Heart right ventricle (tissue), 16 donors: ENCODE measurements at places on chromosomes 16 and 17. TPM values are rescaled to one million over a fixed set of nuclear protein-coding genes. Genes with fewer than 3 reads are reported as not detected.

DNA sequence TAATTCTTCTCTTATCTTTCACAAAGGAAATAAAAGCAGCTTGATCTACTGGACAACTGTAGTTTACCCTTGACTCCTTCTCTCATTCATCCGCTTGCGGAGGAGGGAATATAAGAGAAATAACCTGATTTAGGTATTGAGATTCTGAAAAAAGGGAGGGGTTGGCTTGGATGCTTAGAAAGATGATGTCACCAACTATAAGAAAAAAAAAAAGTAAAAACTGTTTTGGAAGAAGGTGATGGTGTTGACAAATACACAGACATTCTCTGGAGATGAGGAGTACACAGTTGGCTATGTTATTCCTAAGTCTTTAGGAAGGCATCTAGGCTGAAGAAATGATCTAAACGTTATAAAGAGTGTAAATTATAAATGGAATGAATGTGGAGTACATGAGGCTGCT, 103.3 kb downstream of the TMEM114 start:
- H3K4me3 ChIP-seq, result no peak overlapping the region
- H3K27me3 ChIP-seq, result peaks cover 19% of the 10 kb centered on the region
- H3K4me1 ChIP-seq, result no peaks in the 10 kb centered on the region
- DNase-seq, result no peak

GRCh38 chr17:42118545-42118944, 2.6 kb downstream of the KAT2A start:
- DNase-seq, result no peak
- no peak overlapping the region for H3K27ac ChIP-seq
- H3K27me3 ChIP-seq, result no peaks in the 10 kb centered on the region
- H3K4me1 ChIP-seq, result peaks cover 18% of the 10 kb centered on the region
- H3K4me3 ChIP-seq, result no peak overlapping the region
- H3K36me3 ChIP-seq, result no peaks in the 10 kb centered on the region

GRCh38 chr16:69166221-69166833, 20.6 kb upstream of the SNTB2 start:
- H3K36me3 ChIP-seq, result peaks cover 3% of the 10 kb centered on the region
- no peak for DNase-seq
- no peaks in the 10 kb centered on the region for H3K27me3 ChIP-seq
- no peak overlapping the region for H3K27ac ChIP-seq
- H3K4me1 ChIP-seq, result no peaks in the 10 kb centered on the region

- DNase-seq, result no peak
- no peaks in the 10 kb centered on the region for H3K4me1 ChIP-seq
- H3K27ac ChIP-seq, result no peak overlapping the region
- H3K36me3 ChIP-seq, result no peaks in the 10 kb centered on the region
- no peaks in the 10 kb centered on the region for H3K27me3 ChIP-seq
These were observed 8.3 kb upstream of the SPNS3 start for GRCh38 chr17:4425398-4425797.

DNA sequence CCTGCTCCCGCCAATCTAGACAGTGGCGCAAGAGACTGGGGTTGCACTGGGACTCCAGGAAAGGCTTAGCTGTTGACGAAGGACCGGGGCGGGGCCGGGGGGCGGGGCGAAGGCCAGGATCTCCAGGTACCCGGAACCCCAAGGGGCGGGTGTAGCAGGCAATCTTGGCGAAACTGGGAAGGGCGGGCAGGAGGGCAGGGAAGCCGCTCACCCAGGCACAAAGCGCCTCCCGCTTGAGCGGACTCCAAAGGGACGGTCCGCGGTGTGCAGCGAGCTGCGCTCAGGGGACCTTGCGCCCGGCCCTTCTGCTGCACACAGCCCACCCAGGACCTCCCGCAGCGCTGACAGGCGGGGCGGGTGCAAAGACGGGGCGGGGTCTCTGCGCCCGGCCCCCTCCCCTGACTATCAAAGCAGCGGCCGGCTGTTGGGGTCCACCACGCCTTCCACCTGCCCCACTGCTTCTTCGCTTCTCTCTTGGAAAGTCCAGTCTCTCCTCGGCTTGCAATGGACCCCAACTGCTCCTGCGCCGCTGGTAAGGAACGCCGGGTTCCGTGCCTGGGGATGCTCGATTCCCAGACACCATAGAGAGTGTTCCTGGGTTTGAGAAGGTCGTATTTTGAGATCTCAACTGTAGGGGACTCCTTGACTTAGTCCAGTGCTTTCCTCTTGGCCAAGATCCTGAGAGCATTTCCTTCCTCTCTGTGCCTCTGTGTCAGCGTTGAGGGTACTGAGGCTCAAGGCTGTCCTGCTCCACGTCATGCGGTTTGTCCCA, at the start of gene MT1F:
MT1F (plus strand) TSS at position 405 of the 772 bp plus-strand sequence; CDS start at position 505, 100 bp downstream.
- DNase-seq, result peak; percentile 59
- peaks cover 25% of the 10 kb centered on the region for H3K27me3 ChIP-seq
- H3K27ac ChIP-seq, result no peak within 1 kb of the TSS
- H3K4me3 ChIP-seq, result peak within 1 kb of the TSS; percentile 75
- no peaks in the 10 kb centered on the region for H3K36me3 ChIP-seq

- H3K27ac ChIP-seq, result no peak overlapping the region
- no peaks in the 10 kb centered on the region for H3K36me3 ChIP-seq
- peak; percentile 62 for DNase-seq
- H3K4me1 ChIP-seq, result peaks cover 82% of the 10 kb centered on the region
- H3K4me3 ChIP-seq, result no peak overlapping the region
These were observed 2.6 kb downstream of the CAMKK1 start for GRCh38 chr17:3890082-3890877.

DNA sequence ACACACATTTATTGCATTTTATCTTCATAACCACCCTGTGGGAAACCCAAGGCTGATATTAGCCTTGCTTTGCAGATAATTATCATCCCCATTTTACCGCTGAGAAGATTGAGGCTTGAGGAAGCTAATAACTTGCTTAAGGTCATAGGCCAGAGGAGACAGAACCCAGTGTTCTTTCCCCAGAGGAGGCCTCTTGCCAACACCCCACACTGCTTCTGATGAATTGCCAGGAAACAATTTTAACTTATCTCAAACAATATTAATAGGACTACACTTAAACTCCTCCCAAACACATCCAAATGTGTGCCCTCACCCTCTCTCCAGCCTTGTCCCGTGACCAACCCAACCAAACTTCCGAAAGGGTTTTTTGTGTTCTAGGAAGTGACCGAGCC, 2.1 kb upstream of the SPG7 start:
- no peak for DNase-seq
- no peaks in the 10 kb centered on the region for H3K27me3 ChIP-seq
- no peak overlapping the region for H3K4me3 ChIP-seq
- peaks cover 45% of the 10 kb centered on the region for H3K4me1 ChIP-seq
- peak overlapping the region; percentile 49 for H3K27ac ChIP-seq
- H3K36me3 ChIP-seq, result no peaks in the 10 kb centered on the region

DNA sequence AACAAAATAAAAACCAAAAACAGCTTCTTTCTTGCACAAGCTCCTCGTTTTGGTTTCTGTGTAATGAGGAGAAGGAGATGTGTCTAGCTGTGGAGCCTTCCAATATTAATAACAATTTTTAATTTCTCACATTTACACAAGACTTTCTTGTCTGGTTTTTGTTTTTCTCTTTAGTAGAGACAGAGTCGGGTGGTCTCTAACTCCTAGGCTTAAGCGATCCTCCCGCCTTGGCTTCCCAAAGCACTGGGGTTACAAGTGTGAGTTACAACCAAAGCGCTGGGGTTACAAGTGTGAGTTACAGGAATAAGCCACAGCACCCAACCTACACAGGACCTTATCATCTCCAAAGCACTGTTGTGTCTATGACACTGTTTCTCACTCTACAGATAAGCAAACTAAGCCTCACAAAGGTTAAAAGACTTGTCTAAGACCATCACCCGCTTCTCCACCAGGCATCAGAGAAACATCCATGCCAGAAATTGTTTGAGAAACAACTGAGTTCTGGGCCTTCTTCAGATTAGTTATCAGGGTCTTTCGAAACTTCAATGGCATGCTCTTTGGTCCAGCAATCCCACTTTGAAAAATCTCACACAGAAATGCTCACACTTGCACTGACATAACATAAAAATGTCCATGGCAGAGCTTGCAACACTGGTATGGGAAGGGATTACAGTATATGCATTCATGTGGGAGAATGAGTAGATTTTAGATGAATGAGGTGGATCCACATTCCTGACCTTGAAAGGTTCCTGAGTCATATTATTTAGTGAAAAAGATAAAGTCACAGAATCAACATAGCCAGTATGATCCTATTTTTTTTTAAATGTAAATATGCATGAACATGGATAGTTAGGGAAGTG, 3.9 kb downstream of the ABAT start:
- H3K4me1 ChIP-seq, result peaks cover 10% of the 10 kb centered on the region
- no peaks in the 10 kb centered on the region for H3K36me3 ChIP-seq
- DNase-seq, result no peak
- no peaks in the 10 kb centered on the region for H3K27me3 ChIP-seq
- H3K27ac ChIP-seq, result no peak overlapping the region

- H3K4me1 ChIP-seq, result peaks cover 14% of the 10 kb centered on the region
- H3K4me3 ChIP-seq, result no peak overlapping the region
- H3K27ac ChIP-seq, result no peak overlapping the region
- H3K27me3 ChIP-seq, result peaks cover 21% of the 10 kb centered on the region
These were observed 24.2 kb downstream of the SGSH start for GRCh38 chr17:80195671-80196529.

DNA sequence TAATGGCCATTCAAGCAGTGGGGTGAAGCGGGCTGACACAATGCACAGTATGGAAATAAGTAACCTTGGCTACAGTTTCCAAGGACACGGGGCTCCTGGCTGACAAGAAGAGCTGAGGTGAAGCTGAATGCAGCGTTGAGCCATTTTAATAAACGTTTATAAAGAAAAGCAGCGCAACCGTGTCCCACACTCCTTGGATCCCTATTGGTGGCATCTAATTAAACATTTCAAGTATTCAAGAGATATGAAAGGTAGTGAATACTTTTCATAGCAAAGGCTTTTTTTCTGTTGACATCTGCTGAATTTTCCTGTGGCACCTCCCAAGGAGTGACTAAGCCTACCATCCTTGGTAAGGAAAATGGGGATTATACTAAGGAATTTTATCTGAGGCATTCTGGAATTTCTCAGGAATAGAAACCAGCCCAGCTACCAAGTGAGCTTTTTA, 26.5 kb downstream of the DUSP14 start:
- no peak overlapping the region for H3K27ac ChIP-seq
- H3K4me1 ChIP-seq, result no peaks in the 10 kb centered on the region
- H3K27me3 ChIP-seq, result no peaks in the 10 kb centered on the region
- H3K4me3 ChIP-seq, result no peak overlapping the region
- no peak for DNase-seq
- H3K36me3 ChIP-seq, result peaks cover 82% of the 10 kb centered on the region

DNA sequence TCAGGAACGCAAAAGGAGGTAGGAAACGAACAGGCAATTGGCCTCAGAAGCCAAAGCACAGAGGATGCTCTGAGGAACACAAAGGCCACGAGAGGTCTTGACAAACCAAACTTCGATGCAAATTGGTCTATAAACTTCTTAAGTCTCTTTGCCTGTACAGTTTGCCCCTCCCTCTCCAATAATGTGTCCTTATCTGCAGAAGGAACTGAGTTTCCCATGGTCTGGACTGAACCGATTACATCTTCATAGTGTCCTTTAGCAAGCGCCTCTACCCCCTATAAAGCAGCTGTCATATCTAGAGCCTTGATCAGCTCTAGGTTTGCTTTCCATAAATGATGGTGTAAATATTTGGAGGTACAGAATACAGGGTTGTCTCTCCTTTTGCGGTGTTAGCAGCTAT, 3.1 kb upstream of the CDRT4 start:
- H3K36me3 ChIP-seq, result no peaks in the 10 kb centered on the region
- H3K27ac ChIP-seq, result no peak overlapping the region
- peaks cover 19% of the 10 kb centered on the region for H3K4me1 ChIP-seq
- no peaks in the 10 kb centered on the region for H3K27me3 ChIP-seq
- no peak for DNase-seq
- H3K4me3 ChIP-seq, result no peak overlapping the region

- H3K27me3 ChIP-seq, result no peaks in the 10 kb centered on the region
- H3K4me1 ChIP-seq, result no peaks in the 10 kb centered on the region
- no peak for DNase-seq
- peaks cover 63% of the 10 kb centered on the region for H3K36me3 ChIP-seq
These were observed 94.2 kb upstream of the CREBBP start for GRCh38 chr16:3974751-3975150.

The CD19 gene
- total RNA-seq, result 0.19 TPM

The SLC6A2 gene
- total RNA-seq, result not detected

The TLCD3B gene
- not detected for total RNA-seq

The SLFN12L gene
- 4.5 TPM for total RNA-seq
